ENCODE measurements at places on chromosomes 12 and 14. TPM values are rescaled to one million over a fixed set of nuclear protein-coding genes. Genes with fewer than 3 reads are reported as not detected.
A peak's percentile ranks its signal among the peaks of the same experiment; 100 is the strongest.

CABP1 gene
- 0.51 TPM for total RNA-seq

KRT2 gene
- total RNA-seq, result not detected

INHBE gene
- total RNA-seq, result not detected

TRHDE gene
- 1.8 TPM for total RNA-seq

CCDC175 gene
- not detected for total RNA-seq

BICDL1 gene
- 4.0 TPM for total RNA-seq

KRT83 gene
- not detected for total RNA-seq

A2ML1 gene
- total RNA-seq, result 44.0 TPM

GRCh38 chr12:124680863-124681778 lies 113.7 kb upstream of the NCOR2 start:
- DNase-seq, result peak; percentile 66

GRCh38 chr12:4564818-4565217 lies 2.8 kb downstream of the DYRK4 start:
- no peak for DNase-seq

DNA sequence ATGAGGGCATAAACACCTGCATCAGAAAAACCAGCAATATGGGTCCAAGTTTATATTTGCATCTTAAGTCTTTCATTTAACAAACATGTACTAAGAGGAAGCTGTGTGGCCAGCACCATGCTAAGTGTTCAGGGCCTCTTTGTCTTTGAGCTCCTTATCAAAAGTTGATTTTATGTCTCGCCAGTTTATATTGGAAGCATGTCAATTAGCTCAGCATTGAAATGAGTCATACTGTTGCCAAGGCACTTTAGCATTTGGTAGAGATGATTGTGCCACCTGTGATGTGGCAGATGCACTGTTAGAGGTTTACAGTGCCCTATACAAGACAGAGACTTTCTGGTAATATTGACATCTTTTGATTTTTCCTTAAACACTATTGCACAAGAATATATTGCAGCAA lies 68.5 kb downstream of the BHLHE41 start:
- no peak for DNase-seq

GRCh38 chr12:109029411-109029810 lies 8.5 kb upstream of the SVOP start:
- DNase-seq, result no peak

DNA sequence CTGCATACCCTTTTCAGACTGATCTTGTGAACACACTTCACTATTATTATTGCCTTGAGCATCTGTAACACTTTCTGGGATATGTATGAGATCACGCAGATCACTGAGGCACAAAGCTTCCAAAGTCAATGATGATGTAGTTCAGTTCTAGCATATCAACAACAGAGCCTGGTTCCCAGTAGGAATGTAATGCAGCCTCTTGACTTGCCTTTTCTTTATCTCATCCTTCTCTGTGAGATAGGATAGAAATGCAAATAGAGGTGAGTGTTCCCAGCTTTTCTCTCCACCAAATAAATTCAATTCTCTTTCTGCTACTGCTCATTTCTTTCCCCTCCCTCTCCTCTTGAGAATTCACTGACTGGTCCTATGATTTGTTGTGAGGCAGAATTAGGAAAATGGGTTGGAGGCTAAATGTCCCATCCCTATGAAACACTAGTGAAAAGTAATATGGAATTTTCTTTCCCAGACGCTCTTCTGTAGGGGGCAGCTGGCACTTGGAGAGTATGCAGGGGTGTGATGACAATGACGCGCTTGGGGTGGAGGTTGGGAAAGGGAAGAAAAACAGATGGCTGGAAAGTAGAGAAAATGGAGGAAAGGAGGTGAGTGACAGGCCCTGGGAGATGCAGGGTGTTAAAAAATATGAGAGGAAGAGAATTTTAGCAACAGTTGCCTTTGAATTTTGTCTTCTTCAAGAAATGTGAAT lies 96.0 kb upstream of the TMTC1 start:
- peak; percentile 14 for DNase-seq

GRCh38 chr12:118377021-118377883 lies 897 bp downstream of the SUDS3 start:
- no peak for DNase-seq

DNA sequence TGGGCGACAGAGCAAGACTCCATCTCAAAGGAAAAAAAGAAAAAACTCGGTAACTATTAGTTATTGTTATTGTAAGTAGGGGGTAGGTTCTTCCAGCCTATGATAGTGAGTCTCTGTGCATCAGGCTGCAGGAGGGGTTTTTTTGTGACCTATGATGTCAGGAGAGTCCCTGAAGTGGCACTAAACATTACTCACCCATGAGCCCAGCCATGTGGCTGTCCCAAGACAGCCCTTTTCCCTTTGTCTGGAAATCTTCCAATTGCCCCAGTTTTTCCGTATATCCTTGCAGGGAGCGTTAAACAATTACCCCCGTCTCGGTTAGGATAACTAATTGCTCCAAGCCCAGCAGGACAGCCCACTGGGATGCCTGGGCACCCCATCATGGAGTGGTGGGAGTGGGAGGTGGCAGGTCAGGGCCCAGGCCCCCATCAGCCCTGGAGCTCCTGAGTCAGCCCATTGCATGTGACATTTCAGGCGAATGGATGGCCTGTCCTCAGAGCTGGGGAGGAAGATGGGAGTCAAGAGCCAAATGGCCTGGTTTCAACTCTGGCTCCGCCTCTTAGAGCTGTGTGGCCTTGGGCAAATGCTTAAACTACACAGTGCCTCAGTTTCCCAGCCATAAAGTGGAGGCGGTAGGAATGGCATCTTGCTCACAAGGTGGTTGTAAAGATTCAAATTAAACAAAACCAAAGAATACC lies 16.4 kb downstream of the PHETA1 start:
- DNase-seq, result no peak

DNA sequence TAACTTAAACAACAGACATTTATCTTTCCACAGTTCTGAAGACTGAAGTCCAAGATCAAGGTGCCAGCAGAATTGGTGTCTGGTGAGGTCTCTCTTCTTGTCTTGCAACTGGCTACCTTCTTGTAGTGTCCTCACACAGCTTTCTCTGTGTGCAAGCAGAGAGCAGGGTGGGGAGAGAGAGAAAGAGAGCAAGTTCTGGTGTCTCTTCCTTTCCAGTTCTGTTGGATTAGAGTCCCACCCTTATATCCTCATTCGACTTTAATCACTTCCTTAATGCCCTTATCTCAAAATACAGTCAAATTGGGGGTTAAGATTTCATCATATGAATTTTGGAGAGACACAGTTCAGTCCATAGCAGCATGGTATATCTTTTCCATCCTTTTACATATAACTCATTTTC lies 40.8 kb downstream of the DYRK2 start:
- no peak for DNase-seq

DNA sequence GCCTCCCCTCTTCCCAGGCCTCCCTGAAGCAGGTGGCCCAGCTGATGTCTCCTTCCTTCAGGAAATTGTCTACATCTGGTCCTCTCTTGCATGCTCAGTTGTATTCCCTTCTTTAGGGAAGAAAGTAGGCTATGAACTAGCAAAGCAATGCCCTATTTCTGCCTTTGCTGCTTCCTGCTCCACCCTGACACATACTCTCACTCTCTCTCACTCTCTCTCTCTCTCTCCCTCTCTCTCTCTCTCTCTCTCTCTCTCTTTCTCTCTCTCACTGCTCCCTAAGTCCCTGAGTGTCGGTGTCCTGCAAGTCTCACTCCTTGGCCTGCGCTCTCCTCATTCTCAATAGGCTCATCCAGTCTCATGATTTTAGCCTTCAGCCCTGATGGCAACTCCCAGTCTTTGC lies 19.4 kb upstream of the PARP11 start:
- DNase-seq, result no peak

- DNase-seq, result no peak
Observed at GRCh38 chr12:113180333-113180732, 4.9 kb downstream of the DDX54 start.

GRCh38 chr14:50003213-50004021 lies 110.5 kb downstream of the ARF6 start:
- DNase-seq, result peak; percentile 83

GRCh38 chr14:49769171-49769570 lies 1.2 kb downstream of the KLHDC2 start:
- DNase-seq, result no peak

GRCh38 chr12:48788854-48789775 lies at the start of gene ADCY6:
ADCY6 (minus strand) TSS chr12:48789089; CDS start chr12:48783434, 5,655 bp downstream.
- DNase-seq, result peak; percentile 90

GRCh38 chr14:59318908-59319307 lies 130.4 kb downstream of the DAAM1 start:
- no peak for DNase-seq

- DNase-seq, result no peak
Observed at GRCh38 chr12:103596981-103597380, 9.9 kb downstream of the STAB2 start.

DNA sequence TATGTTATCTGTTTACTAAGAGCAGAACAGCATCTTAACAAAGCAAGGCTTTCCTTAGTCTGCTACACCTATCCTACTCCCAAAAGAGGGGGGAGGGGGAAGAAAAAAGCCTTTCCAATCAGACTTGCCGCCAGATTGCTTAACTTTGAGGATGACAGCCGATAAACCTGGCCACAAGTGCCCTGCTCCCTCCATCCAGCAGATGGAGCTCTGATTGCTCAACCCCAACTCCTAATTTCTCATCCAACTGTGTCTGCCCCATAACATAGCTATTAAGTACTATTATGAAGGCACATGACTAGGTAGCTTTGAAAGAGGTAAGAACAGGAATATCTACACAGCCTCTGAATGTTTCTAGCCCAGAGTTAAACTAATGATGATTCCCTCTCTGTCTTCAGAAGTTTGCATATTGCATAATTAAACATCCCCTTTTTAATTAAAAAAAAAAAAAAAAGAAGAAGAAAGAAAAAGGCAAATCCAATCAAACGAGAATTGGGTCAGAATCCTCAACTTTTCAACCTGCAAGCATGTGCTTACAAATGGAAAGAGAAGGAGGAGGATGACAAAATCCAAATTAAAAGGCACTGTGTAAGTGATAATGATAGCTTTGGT lies 247.4 kb downstream of the GALC start:
- DNase-seq, result peak; percentile 8

DNA sequence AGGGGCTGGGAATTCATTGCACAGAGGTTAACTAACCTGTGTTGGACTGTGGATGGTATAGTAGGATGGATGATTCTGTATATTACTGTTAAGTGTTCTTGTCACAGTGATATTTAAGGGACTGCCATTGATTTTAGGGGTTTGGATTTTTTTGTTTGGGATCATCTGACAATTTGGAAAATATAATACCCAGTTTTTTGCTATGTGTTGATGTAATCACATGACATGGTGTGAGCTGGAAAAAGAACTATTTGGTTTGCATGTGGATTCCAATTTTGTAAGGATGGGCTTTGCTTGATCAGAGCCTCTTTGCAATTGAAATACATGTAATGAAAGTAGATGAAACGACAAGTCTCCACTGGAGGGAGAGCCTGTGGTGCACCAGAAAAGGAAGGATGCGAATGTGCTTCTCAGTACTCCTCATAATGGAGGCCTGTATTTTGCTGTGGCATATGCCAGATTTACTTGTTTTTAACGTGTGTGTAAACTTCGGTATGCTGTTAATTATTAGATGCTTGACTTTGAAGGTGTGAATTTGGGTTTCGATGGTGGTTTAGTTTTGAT lies 2.7 kb downstream of the DYRK2 start:
- DNase-seq, result peak; percentile 50

GRCh38 chr14:101844219-101844618 lies 82.7 kb downstream of the PPP2R5C start:
- DNase-seq, result no peak

DNA sequence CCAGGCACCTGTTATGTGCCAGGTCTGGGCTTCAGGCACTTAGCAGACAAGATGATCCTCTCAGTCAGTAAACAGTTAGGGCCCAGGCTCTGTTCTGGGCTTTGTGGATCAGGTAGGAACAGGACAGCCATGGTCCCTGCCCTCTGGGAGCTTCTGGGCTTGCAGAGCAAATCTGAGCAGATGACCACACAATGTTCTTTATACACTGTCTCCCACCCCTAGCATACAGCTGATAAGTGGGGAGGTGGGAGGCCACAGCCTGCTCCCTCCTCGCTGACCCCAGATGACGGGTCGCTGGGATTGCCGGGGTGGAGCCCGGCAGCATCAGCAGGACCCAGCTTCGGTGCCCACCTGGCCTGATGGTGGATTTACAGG lies 53.1 kb upstream of the RIN3 start:
- DNase-seq, result no peak

GRCh38 chr14:100674897-100675619 lies 51.6 kb upstream of the DLK1 start:
- peak; percentile 20 for DNase-seq

GRCh38 chr14:51836417-51836816 lies 24.0 kb upstream of the GNG2 start:
- DNase-seq, result no peak

DNA sequence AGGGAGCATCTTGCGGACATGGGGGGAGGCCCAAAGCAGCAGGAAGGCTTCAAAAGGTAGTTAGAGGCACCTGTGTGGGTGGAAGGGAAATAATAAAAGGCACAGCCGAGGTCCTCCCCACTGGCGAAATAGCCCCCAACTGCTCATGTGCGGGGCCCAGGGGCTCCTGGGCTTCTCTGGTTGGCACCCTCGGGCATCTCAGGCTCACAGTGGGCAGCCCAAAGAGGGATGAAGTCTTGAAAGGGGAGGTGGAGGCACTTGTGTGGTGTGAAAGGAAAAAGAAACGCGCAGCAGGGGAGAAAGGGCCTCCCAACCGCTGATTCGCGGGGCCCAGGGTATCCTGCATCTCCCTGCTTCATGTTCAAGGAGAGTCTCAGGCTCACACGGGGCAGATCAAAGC lies 579.4 kb downstream of the ALG10 start:
- no peak for DNase-seq

DNA sequence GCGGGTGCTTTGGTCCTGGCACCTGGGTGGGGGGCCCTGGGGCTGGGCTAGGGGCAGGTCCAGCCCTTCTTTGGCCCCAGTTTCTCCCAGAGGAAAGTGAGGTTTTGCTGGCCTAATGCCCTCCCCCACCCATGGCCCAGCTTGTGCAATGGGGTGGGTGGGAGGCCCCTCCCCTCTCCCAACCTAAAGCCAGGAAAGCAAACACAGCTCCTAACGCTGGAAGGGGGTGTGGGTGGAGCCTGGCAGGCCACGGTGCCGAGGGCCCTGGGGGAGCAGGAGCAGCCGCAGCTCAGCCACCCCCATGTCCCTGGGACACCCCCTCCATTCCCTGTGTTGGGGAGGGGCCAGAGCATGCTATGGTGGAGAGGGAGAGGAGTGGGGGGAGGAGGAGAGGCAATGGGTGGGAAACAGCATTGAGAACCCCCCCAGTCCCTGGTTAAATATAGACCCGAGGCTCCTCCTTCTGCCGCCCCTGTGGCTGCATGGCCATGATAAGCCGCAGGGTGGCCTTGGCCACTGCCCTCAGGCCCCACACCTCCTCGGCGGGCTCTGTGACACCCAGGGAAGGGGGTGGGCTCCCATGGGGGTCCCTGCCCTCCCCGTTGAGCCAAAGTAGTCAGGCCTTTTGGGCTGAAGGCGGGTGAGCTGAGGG lies 4.7 kb downstream of the EXOC3L4 start:
- DNase-seq, result no peak

- DNase-seq, result no peak
Observed at GRCh38 chr12:68028647-68029046, 39.4 kb downstream of the IFNG-AS1 start.

GRCh38 chr12:89731614-89732013 lies 23.0 kb upstream of the ATP2B1 start:
- DNase-seq, result no peak

GRCh38 chr12:71799106-71799505 lies 40.5 kb upstream of the TBC1D15 start:
- DNase-seq, result no peak
